A549 treated with GW870086 at 1 μM for 4 hours (cell line): ENCODE measurements at places on chromosomes 4 and X. TPM values are rescaled to one million over a fixed set of nuclear protein-coding genes. Genes with fewer than 3 reads are reported as not detected.

Gene ABRAXAS1
- 3.9 to 8.1 TPM (median 7.5 TPM) in 5 replicates for total RNA-seq

Gene HGFAC
- 0.07 to 0.32 TPM (median 0.13 TPM) in 4 of 5 replicates, not detected in the other for total RNA-seq

Gene USP51
- total RNA-seq, result 0.31 to 0.67 TPM (median 0.51 TPM) in 5 replicates

Gene KIT
- total RNA-seq, result not detected in 5 replicates

Gene SYNPO2
- total RNA-seq, result 0.73 to 1.3 TPM (median 1.1 TPM) in 5 replicates

Gene RNF212
- 1.8 to 3.5 TPM (median 2.7 TPM) in 5 replicates for total RNA-seq

Gene ARSD
- 11.7 to 14.3 TPM (median 13.7 TPM) in 5 replicates for total RNA-seq

Gene GPR82
- total RNA-seq, result not detected in 5 replicates

Gene ADAMTS3
- not detected in 5 replicates for total RNA-seq

Gene PAGE1
- 0.29 TPM in 1 of 5 replicates, not detected in the others for total RNA-seq

Gene BTK
- total RNA-seq, result 0.12 to 0.34 TPM (median 0.14 TPM) in 5 replicates

Gene MND1
- total RNA-seq, result 12.7 to 16.5 TPM (median 13.3 TPM) in 5 replicates

Gene TAF7L
- 0.05 to 0.16 TPM (median 0.08 TPM) in 4 of 5 replicates, not detected in the other for total RNA-seq

Gene CD38
- total RNA-seq, result 10.7 to 16.7 TPM (median 13.9 TPM) in 5 replicates

Gene PCDH11X
- total RNA-seq, result not detected in 5 replicates

Gene MAGEA9B
- not detected in 5 replicates for total RNA-seq

Gene ATP11C
- 6.9 to 15.4 TPM (median 12.6 TPM) in 5 replicates for total RNA-seq

Gene CA5B
- total RNA-seq, result 1.8 to 3.8 TPM (median 3.0 TPM) in 5 replicates

Gene SPOCK3
- total RNA-seq, result 0.29 to 0.71 TPM (median 0.33 TPM) in 5 replicates

Gene CDS1
- total RNA-seq, result 0.48 to 0.88 TPM (median 0.65 TPM) in 5 replicates

Gene TMEM156
- 20.6 to 25.8 TPM (median 22.9 TPM) in 5 replicates for total RNA-seq

Gene DSPP
- not detected in 5 replicates for total RNA-seq

Gene CHST7
- total RNA-seq, result 24.4 to 36.1 TPM (median 32.9 TPM) in 5 replicates

Gene AVPR2
- total RNA-seq, result not detected in 5 replicates

Gene TIGD2
- 5.2 to 6.2 TPM (median 5.3 TPM) in 5 replicates for total RNA-seq

Gene ING2
- 8.1 to 10.2 TPM (median 9.0 TPM) in 5 replicates for total RNA-seq

Gene BEND2
- total RNA-seq, result not detected in 5 replicates

Gene SLC9A6
- total RNA-seq, result 8.5 to 10.8 TPM (median 9.2 TPM) in 5 replicates

Gene NLGN3
- 0.70 to 1.2 TPM (median 1.00 TPM) in 5 replicates for total RNA-seq

Gene FHDC1
- total RNA-seq, result 0.64 to 0.71 TPM (median 0.69 TPM) in 5 replicates

Gene GABRG1
- total RNA-seq, result not detected in 5 replicates

Gene EGF
- 0.15 to 0.75 TPM (median 0.43 TPM) in 5 replicates for total RNA-seq

Gene GDPD2
- total RNA-seq, result 0.06 to 0.08 TPM in 2 of 5 replicates, not detected in the others

Gene AP1AR
- 9.9 to 11.8 TPM (median 11.0 TPM) in 5 replicates for total RNA-seq

Gene H2AZ1
- 628 to 678 TPM (median 642 TPM) in 5 replicates for total RNA-seq

Gene SMARCA1
- total RNA-seq, result 32.0 to 50.4 TPM (median 49.0 TPM) in 5 replicates

Gene GPRASP1
- 0.19 to 0.45 TPM (median 0.22 TPM) in 5 replicates for total RNA-seq

Gene ZCCHC13
- not detected in 5 replicates for total RNA-seq

Gene CNOT6L
- 6.6 to 10.5 TPM (median 8.9 TPM) in 5 replicates for total RNA-seq

Gene PWWP3B
- not detected in 5 replicates for total RNA-seq

Gene FRAS1
- total RNA-seq, result 1.7 to 3.3 TPM (median 2.6 TPM) in 5 replicates

Gene SPANXC
- 0.58 to 0.65 TPM (median 0.64 TPM) in 3 of 5 replicates, not detected in the others for total RNA-seq
